ENCODE measurements at places on chromosomes 13 and 19. TPM values are rescaled to one million over a fixed set of nuclear protein-coding genes. Genes with fewer than 3 reads are reported as not detected.

ZNF99 gene
- total RNA-seq = not detected

SLC10A2 gene
- not detected for total RNA-seq

CEACAM7 gene
- 3.4 TPM for total RNA-seq

KLK4 gene
- not detected for total RNA-seq

OR7C1 gene
- total RNA-seq = 0.74 TPM

A1BG gene
- 48.9 TPM for total RNA-seq

RYR1 gene
- 1.5 TPM for total RNA-seq

B3GNT8 gene
- total RNA-seq = 35.8 TPM

- peaks cover 8% of the 10 kb centered on the region for H3K4me1 ChIP-seq
- DNase-seq = no peak
- H3K4me3 ChIP-seq = no peak overlapping the region
- H3K36me3 ChIP-seq = no peaks in the 10 kb centered on the region
- no peaks in the 10 kb centered on the region for H3K27me3 ChIP-seq
Observed at GRCh38 chr13:48560657-48561337, 27.9 kb upstream of the RCBTB2 start.

DNA sequence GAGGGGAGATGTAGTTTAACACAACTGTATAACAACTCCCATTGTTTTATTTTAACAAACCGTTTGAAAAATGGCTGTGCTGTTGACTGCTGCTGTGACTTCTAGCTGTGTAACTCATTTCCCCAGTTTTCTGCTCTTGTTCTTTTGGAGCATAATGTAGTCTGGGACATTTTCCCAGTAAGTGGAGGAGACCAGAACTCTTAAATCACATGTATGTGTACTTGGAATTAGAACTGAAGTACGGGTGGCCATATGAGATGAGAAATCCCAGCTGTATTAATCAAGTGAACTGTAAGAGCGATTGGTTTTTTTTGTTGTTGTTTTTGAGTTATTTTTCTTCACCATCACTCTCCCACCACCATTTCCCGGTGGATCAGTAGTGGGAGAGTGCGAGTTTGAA is 49.4 kb upstream of the RNF113B start:
- H3K27me3 ChIP-seq = no peaks in the 10 kb centered on the region
- no peak overlapping the region for H3K27ac ChIP-seq
- peaks cover 18% of the 10 kb centered on the region for H3K4me1 ChIP-seq
- DNase-seq = no peak
- H3K36me3 ChIP-seq = no peaks in the 10 kb centered on the region

Measured in vagina (tissue), 2 donors.